ENCODE measurements at places on chromosomes 2 and 18. TPM values are rescaled to one million over a fixed set of nuclear protein-coding genes. Genes with fewer than 3 reads are reported as not detected.

Gene CYP1B1
- total RNA-seq = 1.6 TPM

Gene DCDC2C
- not detected for total RNA-seq

Gene CDK15
- total RNA-seq = not detected

Gene RAB31
- 33.6 TPM for total RNA-seq

Gene INPP1
- total RNA-seq = 21.2 TPM

Gene SNRNP200
- total RNA-seq = 51.3 TPM
